ENCODE measurements at places on chromosomes 12 and 14. TPM values are rescaled to one million over a fixed set of nuclear protein-coding genes. Genes with fewer than 3 reads are reported as not detected.
A peak's percentile ranks its signal among the peaks of the same experiment; 100 is the strongest.

- no peak for DNase-seq
Observed at GRCh38 chr12:52193991-52194390, 2.2 kb upstream of the KRT80 start.

DNA sequence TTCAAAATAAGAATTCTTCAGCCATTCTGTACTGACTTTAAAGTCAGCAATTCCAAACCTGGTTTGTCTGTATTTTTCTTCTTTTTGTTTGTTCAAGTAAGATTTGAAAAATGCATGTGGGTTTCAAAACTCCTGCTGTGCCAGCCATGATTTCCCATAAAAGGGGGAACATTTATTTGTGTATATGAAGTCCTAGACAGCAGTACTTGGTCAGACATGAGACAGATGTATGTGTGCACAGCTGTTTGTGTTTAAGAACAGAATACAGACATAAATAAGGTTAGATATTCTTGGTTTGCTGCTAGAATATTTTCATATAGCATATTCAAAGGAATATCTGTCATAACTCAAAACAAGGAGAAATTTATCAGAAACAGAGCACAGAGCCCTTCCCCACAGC is 236.0 kb downstream of the ADAMTS20 start:
- DNase-seq: no peak

DNA sequence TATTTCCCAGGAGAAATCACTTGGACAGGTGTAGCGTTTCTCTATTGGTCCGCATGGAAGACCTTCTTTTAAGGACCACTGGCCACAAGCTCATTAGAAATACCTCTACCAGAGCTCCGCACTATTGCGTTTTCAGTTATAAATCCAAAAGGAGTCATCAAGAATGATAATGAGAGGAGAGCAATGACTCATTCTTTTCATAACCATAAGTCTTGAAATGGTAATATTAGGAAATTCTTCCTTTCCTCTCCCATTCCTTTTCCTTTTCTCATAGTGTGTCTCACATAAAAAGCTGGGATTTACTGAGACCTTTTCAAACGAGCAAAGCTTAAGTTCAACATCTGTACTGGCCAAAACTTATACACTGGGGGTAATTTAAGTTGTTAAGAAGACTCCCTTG is 215.7 kb downstream of the CPNE8 start:
- DNase-seq: no peak

GRCh38 chr14:100955201-100955600 is 51.7 kb upstream of the RTL1 start:
- DNase-seq: no peak

DNA sequence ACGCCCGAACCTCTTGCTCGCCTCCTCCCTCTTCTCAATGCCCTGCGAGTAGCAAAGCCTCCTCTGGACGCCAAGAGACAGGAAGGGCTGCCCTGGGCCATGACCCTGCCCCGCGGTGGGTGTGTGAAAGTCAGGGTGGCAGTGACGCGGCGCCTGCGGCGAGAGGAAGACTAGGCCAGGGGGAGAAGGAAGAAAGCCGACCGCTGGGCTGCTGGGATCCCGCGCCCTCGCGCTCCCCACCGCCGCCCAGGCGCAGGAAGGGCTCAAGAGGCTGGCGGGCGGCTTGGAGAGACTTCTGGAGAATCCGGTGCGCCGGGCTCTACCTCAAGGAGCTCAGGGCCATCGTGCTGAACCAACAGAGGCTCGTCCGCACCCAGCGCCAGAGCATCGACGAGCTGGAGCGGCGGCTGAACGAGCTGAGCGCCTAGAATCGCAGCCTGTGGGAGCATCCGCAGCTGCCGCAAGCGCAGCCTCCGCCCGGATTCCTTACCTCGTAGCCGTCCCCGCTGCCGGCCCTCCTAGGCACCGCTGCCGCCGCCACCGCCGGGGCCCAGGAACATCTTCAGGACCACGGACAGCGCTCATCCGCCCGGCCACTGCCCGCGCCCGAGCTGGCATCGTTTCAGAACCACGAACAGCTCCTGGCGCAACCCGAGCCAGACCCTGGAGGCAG is 105.0 kb upstream of the PRB2 start:
- peak; percentile 84 for DNase-seq

GRCh38 chr14:61608245-61609165 is 86.8 kb upstream of the HIF1A start:
- peak; percentile 37 for DNase-seq

DNA sequence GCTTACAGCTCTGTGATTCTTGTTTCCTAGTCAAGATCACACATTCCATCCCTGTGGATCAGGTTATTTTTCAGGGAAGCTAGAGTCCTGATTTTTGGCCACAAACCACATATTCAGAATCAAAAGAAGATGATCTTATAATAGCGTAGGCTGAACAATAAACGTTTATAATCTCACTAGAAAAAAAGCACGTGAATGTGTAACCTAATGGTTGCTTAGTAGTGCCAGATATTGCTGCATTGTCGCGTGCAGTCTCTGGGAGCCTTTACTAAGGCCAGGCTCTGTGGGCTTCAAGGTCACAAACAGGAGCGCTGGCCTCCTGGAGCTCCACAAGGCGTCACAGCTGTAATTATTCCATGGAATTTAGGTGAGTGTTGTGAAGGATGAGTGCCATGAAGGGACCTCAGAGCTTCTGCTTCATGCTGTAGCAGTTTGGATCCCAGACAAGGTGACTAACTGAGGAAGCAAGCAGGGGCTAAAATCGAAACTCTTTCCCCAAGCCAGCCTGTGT is 17.4 kb downstream of the CDKN1B start:
- no peak for DNase-seq

DNA sequence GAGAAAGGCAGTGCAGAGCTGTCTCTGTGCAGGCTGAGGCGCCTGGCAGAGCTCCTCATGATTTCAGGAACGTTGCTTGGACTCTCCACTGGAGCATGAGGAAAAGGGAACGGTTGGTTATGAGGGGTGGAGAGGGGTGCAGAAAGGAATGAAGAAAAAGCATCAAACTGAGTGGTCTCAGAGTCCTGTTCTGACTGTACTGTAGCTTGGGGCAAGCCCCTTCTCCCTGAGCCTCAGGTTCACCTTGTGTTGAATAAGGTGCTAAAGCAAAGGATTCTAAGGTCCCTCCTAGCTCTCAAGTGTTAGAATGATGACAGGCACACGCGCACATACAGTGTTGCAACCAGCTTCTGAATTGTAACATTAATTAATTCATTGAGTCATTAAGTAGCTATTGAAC is 125.2 kb upstream of the PARP11 start:
- no peak for DNase-seq

- no peak for DNase-seq
Observed at GRCh38 chr12:129404556-129404955, 499.3 kb downstream of the TMEM132D start.

GRCh38 chr12:93019212-93019927 is 90.3 kb upstream of the EEA1 start:
- DNase-seq: no peak

- DNase-seq: peak; percentile 15
Observed at GRCh38 chr12:31874961-31875608, 84.1 kb upstream of the RESF1 start.

DNA sequence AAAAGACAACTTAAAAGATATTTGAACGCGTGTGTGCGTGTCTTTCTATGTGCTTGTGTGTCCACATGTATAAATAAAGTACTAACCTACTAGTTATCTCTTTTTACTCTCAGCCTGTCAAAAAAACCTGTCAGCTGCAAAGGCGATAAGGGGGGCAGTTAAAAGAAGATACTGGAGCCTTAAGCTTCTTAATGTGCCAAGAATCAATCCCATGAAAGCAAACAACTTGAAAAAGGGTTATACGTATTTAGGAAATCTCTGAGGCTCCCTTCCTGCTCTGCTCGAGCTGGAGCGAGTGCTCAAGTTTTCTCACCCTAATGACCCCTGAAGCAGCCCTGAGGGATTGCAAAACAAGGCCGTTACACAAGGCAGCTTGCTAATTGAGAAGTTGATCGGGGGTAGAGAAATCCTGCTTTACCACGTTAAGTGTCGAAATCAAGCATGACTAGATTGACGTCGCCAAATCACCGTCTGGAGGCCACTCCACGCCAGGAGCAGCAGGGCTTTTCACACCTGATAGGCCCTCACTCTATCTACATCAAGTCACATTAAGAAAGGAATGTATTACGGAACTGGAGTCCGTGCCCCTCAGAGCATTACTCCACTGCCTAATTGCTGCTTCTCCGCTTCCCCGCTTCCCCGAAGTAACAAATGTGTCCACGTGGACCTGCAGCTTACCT is 32.4 kb downstream of the LMO3 start:
- peak; percentile 72 for DNase-seq

GRCh38 chr14:31568671-31569070 is 7.5 kb downstream of the NUBPL start:
- DNase-seq: no peak

DNA sequence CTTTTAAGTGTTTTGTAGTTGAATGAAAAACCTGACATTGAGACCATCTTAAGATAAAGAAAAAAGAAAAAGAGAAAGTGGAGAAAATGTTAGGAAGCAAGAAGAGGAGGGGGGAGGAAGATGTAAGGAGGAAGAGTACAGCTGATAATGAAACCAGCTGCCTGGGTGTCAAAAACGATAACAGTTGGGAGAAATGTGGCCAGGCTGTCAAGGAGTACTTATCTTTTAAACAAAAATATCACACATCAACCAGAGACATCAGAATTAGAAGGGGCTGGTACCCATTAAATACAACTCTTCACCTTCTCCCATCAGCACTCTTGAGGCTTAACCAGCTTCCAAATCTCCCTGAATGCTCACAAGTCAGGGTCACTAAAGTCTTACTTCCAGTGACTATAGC is 4.5 kb downstream of the SLC11A2 start:
- DNase-seq: no peak

GRCh38 chr14:67765192-67765834 is 51.1 kb downstream of the ZFYVE26 start:
- DNase-seq: no peak

DNA sequence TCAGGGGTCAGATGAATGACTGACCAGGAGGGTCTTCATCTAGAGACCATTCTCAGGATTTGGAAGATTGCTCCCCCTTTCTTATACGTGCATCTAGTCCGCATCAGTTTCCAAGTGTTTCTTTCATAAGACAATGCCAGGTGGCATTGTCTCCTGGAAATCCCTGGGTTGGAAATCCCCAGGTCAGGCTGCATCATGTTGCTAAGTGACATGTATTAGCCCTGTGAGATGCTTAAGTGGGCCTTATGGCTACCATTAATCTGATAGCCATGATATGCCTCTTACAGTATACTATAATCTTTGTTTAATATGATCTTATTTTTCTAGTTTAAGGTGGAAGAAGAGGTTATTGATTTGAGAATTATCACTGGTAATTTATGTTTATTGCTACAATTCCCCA is 92.8 kb downstream of the DIO3 start:
- no peak for DNase-seq

GRCh38 chr12:50991291-50991690 is 34.9 kb downstream of the SLC11A2 start:
- no peak for DNase-seq

DNA sequence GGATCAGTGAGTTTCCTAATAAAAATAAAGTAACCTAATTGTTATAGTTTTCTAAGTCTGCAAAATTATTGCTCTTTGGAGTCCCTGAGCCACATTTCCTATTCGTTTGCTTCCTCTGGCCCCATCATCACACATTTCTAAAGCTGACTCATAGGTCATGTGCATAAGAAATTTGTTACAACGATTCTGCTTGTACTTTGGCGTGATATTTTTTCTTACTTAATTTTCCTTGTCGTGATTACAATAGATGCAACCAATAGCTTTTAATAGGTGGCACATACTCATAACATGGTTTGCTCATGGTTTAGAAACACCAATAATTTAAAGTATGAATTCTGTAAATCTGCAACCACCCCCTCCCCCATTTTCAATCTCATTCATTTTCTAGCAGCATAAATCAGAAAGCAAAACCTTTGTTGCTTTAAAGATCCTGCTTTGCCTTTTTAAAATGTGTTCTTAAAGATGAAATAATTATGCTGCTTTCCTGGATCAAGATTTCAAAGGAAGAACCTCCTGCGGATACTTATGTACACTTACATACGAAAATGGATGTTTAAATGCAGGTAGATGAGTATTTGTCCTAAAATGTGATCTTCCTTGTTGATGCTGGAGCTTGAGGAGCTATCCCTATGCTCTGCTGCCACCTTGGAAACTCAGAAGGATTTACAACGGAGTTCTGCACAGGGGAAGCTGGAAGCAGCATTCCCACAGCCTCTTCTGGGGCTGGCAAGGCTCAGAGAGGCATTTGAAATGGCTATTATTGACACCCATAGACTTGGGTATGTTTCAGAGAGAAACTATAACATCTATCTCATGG is 1.7 kb upstream of the FLRT2 start:
- no peak for DNase-seq

GRCh38 chr14:101076451-101077198 is 173.1 kb upstream of the RTL1 start:
- DNase-seq: peak; percentile 53

DNA sequence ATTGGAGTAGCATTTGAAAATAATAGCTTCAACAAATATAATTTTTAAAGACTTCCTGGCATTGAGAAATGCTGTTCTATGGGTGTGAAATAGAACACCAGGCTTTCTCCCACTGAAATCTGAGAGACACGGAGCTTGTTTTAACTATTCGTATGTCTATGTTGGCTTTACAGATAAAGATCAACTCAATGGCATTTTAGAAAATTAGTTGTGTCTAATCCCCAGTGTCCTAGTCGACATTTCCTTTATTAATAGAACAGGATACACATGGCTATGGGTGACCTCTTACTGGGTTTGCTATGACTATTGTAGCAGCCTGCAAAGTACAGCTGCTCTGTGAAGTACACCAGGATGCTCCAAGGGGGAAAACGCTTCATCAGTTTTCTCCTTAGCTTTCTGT is 159.3 kb downstream of the SLC25A21 start:
- no peak for DNase-seq

- no peak for DNase-seq
Observed at GRCh38 chr12:130527239-130527638, 188.9 kb downstream of the RIMBP2 start.

DNA sequence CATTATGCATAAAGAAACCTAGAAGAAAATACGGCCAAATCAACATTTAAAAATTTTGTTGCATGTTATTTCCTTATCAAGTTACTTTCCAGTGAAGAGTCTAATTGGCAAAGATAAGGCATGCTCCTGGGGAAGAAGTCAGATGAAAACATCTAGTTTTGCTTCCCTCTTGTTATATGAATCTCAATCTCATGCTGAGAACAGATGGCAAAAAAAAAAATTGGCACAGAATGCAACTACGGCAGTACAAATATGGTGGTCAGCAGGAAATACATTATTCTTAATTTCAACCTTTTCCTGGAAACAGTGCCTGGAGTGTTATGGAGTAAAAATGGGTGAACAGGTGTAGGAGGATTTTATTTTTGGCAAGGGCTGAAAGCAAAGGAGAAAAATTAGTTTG is 32.8 kb downstream of the HECTD4 start:
- no peak for DNase-seq

GRCh38 chr14:74308695-74309094 is 6.0 kb upstream of the ABCD4 start:
- no peak for DNase-seq

GRCh38 chr14:31138301-31138700 is 69.3 kb downstream of the HECTD1 start:
- no peak for DNase-seq

Gene KRT75
- total RNA-seq: not detected

Gene CMA1
- not detected for total RNA-seq

Gene GDF3
- 0.52 TPM for total RNA-seq

Gene OR4L1
- not detected for total RNA-seq

Gene MYH7
- total RNA-seq: 1.2 TPM

Gene LPAR5
- total RNA-seq: 1.5 TPM

Gene CD9
- 512 TPM for total RNA-seq

Gene TAS2R9
- not detected for total RNA-seq

Gene KLRB1
- 2.5 TPM for total RNA-seq

Gene FOXN4
- total RNA-seq: not detected

Gene STAC3
- total RNA-seq: 5.0 TPM

Gene REM2
- 0.29 TPM for total RNA-seq

Gene PIANP
- total RNA-seq: 0.18 TPM

All from left lung (tissue), 14 donors.